NCI-H2107 (cell line): ENCODE measurements at places on chromosomes 2 and 18.

- no peak for DNase-seq
Observed at GRCh38 chr2:172063446-172063845, 21.9 kb upstream of the DLX1 start.

DNA sequence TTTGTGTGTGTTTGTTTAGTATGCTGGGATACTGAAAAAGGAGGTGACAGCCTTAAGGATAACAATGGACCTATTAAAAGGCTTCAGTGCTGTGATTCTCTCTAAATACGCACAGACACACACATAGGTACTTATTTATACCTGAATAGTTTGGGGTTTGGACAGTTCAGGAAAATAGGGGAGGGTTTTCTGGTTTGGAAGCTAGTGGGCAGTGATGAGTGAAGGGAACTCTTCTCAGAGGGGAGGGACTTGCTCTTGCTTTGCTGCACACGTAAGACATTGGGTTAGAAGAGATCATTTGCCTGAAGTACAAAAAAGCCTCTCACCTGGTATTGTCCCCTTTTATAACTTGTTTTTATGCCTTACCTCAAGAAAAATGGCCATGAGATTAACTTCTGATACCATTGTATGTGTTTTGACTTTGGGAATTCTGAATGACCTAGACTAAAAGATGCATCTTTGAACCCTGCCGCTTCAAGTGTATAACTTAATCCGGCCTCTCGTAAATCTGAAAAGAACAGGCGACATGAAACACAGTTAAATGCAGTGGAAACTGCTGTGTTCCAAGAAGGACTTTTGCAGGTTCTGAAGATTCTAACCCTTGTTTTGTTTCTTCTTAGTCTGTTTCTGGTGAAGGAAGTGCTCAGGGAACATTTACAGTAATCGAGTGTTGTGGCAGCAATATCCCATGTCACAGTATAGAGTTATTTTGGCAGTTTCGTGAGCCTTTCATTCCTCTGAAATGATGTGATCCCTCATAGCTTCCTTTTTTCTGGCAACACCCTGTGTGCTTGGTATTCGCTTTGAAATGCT, 2.5 kb downstream of the CRIM1 start:
- DNase-seq, result no peak

DNA sequence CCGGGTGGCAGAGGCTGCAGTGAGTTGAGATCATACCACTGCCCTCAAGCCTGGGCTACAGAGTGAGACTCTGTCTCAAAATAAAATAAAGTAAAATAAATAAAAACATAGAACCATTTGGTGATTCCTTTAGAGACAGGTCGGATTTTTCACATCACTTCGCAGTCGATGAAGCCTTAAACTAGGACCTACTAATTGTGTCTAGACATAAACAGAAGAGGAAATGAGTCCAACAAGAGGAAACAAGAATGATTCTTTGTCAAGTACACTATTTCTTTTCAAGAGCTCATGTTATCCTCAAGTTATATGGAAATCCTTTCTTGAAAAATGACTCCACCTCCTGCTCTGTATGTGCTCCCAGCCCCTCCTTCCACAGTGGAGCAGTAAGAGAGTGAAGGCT, 758.9 kb downstream of the DPP10 start:
- DNase-seq, result no peak

DNA sequence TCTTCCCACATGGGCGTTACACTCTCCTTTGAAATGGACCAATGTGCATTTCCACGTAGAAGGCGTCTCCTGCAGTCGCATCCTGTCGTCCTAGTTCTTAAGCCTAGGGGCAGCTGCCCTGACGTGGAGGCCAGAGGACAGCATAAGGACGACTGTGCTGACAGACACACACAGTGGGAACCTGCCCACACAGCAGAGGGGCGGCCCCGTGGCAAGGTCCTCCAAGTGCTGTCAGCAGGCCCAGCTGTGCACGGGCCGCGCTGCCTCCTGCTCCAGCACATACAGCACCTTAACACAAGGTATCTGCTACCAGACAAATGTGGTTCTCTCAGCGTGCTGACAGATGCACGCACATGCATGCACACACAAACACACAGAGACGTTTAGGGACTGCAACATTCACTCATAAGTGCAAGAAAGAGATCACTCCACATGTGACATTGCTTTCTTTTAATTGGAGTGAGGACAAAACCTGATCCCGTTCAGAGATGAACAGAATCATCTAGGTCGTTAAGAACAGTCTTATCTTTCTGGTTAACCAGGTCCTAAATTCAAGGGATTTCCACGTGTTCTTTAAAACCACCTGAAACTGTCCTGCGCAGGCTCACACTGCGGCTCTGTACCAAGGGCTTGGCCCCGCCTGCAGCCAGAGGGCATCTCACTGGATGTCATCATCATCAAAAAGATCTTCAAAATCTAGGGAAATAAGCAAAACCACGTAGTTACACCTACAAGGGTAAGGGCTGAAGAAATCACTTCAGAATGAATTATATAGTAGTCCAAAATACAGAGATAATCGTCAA, 5.5 kb downstream of the COPS9 start:
- no peak for DNase-seq

- DNase-seq, result no peak
Observed at GRCh38 chr2:132009874-132010521, 151.8 kb downstream of the ANKRD30BL start.

- no peak for DNase-seq
Observed at GRCh38 chr2:53827398-53828175, 32.2 kb downstream of the GPR75 start.

DNA sequence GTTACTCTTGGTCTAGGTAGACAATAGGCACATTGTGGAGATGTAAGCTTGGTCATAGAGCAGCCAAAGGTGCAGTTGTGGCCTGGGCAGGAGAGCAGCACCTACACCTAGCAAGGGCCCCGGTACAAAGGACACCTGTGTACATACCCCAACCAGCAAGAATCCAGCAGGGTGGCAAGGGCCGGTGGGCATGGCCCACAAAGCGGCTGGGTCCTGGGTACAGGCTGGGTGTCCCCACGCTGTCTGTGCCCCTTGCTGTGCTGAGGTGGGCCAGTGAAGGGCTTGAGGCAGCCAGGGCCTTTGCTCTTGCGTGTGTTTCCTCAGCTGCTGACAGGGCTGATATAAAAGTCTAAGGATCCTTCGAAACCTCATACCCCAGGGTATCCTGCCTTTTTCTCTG, 501.8 kb downstream of the EIPR1 start:
- no peak for DNase-seq

DNA sequence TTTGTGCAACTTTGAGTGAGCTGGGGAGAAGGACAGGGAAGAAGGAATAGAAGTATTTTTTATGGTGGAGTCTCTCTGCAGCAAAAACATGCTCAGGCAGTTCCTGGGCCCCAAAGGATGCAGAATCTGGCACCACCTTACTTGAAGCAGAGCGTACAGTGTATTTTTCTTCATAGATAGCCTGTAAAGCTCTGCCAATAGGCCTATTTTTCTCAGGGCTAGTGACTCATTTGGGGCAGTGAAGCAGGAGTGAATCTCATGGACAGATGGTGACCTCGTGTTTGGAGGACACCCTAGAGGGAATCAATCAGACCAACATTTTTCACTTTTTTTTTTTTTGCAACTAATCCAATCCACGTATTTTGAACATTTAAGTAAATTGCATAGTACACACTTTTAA, 268.1 kb upstream of the CXCR4 start:
- no peak for DNase-seq

DNA sequence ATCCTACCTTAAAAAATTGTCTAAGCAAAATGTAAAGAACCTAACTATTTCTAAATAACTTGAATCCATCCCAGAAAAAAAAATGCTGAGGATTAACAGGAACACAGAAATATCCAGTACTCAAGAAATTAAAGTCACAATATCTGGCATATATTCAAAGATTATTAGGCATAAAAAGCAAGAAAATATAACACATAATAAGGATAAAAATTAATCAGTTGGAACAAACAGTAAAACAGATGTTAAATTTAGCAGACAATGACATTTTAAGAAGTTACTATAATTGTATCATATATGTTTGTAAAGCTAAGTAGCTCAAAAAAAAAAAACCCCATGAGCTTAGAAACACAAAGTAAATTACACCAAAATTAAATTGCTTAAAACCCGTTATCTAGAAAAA, 427.4 kb upstream of the GYPC start:
- DNase-seq, result no peak

- DNase-seq, result no peak
Observed at GRCh38 chr2:55014962-55015939, 35.0 kb downstream of the RTN4 start.

- DNase-seq, result no peak
Observed at GRCh38 chr2:189580241-189580651, 340 bp downstream of the SLC40A1 start.

DNA sequence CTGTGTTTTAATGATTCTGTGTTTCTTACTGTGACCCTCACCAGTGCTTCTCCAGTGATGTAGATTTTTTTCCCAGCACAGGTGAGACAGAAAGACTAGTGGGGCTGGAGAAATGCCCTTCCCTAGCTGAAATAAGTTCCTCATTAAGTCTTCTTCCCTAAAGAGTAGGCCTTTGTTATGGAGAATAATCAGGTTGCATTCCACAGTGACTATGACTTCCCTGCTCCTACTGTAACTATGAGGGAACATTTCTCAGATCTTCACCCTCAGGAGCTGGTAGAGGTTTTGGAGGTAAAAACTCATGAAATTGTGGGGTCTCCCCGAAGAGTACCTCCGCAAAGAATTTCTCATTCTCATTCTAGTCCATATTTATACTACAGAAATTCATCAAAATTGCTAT, 286.2 kb downstream of the GRB14 start:
- DNase-seq, result no peak

GRCh38 chr2:46134531-46135227, 162.5 kb upstream of the EPAS1 start:
- no peak for DNase-seq

DNA sequence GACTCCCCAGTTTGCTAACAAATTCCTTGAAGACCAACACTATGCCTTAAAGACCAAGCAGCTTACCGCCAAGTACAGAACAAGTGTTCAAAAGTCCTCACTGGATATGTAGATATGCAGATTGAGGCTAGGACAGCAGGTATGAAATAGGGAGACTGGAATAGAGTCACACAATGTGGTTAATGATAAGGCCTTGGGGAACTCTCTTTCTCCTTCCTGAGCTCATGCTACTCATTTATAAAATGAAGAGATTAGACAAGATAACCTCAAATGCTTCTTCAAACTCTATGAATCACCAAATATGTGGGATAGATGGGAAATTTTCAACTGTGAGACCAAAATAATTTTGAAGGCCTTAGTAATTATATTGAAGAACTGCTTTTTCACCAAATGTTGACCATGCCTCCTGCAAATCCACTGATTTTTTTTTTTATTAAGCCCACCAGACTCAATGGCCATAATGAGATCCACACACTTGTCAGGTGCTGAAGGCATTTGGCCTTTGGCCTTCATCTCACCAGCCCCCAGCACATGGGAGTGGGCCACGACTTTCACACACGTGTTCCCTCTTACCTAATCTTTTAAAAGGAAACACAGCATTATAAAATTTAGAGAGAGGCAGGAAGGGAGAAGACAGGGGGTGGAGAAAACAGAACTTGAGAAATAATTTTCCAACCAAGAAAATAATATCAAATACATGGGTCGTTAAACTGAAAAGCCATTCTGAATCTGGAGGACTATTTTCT, 181.5 kb downstream of the EN1 start:
- DNase-seq, result no peak

DNA sequence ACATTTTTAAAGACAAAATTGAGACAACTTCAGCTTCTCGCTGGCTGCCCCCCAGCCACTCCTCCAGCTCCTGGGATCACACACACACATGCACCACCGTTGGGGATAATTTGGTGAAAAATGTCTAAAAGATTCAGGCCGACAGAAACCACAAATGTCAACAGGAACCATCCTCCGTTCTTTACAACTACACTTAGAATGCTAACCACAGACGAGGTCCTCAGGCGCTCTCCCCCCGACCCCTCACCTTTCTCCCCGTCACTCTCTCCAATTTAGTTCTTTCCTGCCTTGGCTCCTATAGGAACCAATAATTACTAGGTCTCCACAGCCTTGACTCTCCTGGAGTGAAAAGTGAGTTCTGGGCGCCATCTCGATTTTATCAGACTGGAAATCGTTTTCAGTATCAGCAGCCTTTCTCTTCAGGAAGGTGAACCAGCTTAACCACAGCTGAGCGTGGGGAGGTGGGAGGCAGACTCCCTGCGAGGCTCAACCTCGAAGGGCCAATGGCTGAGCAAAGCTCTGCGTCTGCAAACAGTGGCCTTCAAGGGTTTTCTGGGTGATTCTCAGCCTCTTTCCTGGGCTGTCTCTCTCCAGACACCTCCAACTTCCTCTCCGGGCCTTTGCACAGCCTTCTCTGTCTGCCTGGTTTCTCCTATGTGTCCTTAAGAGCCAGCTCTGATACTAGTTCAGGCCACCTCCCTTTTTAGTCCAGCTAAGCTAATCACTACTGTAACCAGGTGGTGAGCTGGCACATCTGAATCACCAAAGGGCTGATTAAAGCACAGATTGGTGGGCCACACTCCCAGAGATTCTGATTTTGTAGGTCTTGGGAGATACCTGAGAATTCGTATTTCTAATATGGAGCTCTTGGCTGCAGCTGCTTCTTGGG, 115.7 kb upstream of the COPS8 start:
- no peak for DNase-seq

GRCh38 chr2:186995092-186995491, 146.1 kb upstream of the ZSWIM2 start:
- DNase-seq, result no peak

DNA sequence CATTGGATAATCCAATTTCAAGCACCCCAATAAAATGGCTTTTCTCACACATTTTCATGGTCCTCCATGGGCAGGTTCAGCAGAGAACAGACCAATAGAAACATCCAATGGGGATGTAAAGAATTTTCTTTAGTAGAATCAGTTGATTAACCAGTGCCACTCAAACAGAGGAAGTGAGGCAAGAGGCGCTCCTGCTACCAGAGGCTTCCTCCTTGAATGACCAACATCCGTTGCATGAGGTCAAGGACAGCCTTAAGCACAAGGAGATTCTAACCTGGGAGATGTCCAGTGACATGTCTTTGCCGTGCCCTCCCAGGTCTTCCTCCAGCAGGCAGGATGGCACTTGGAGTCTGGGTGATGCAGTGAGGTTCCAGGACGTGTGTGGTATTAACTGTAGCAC, 146.6 kb downstream of the PIEZO2 start:
- DNase-seq, result no peak

DNA sequence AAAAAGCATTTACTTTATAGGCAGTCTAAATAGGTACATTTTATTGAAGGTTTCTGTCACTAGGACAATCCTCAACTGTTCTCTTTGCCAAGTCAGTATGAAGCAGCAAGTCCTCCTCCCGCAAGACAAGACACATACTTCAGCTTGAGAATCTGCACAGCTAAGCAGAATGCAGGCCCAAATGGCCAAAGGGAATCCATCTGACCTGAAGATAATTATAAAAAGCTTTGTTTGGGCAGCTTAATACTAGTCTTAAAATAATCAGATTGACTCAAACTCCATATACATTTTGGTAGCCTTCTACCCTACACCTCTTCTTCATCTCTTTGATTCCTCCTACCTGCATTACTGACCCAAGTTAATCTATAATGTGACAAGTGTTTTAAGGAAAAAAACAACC, 1.8 kb downstream of the LANCL1 start:
- no peak for DNase-seq

GRCh38 chr2:197870137-197870536, 65.7 kb downstream of the PLCL1 start:
- DNase-seq, result no peak

- DNase-seq, result no peak
Observed at GRCh38 chr2:187358531-187358930, 89.5 kb downstream of the CALCRL start.

- no peak for DNase-seq
Observed at GRCh38 chr2:181052523-181052891, 72.1 kb downstream of the UBE2E3 start.
